Ureter (tissue), 1 donor: ENCODE measurements at places on chromosomes 7 and 10. TPM values are rescaled to one million over a fixed set of nuclear protein-coding genes. Genes with fewer than 3 reads are reported as not detected.

HMX2 gene
- total RNA-seq = not detected

CH25H gene
- total RNA-seq = 3.6 TPM

TAS2R38 gene
- not detected for total RNA-seq

AVPI1 gene
- total RNA-seq = 11.7 TPM

NEUROG3 gene
- total RNA-seq = not detected

FAM237B gene
- not detected for total RNA-seq

CUBN gene
- 2.4 TPM for total RNA-seq

NPC1L1 gene
- total RNA-seq = 0.10 TPM

OR2A42 gene
- total RNA-seq = 0.08 TPM

DPY19L1 gene
- total RNA-seq = 18.4 TPM

SRRT gene
- total RNA-seq = 133 TPM

ASCC1 gene
- 39.3 TPM for total RNA-seq

PIP4K2A gene
- total RNA-seq = 36.9 TPM
